Kidney (tissue), 22 donors: ENCODE measurements at places on chromosomes 12 and 14.
A peak's percentile ranks its signal among the peaks of the same experiment; 100 is the strongest.

- no peak for DNase-seq
Measured at GRCh38 chr14:22689199-22689598, 45.0 kb upstream of the OR6J1 start.

DNA sequence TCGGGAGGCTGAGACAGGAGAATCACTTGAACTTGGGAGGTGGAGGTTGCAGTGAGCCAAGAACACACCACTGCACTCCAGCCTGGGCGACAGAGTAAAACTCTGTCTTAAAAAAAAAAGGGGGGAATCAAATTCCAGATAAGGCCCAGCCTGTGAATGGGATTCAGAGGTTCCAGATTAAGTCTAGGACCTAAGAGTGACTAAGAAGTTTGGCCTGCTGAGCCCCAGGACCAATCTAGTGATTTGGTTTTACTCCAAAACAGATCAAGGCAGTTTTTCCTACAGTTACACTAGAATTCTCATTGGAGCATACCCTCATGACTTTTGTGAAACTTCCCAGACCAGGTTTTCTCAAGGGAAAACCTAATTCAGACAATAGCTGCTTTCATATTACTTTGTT is 22.8 kb downstream of the EXOC5 start:
- no peak for DNase-seq

GRCh38 chr12:22731236-22731635 is 106.3 kb downstream of the ETNK1 start:
- no peak for DNase-seq

DNA sequence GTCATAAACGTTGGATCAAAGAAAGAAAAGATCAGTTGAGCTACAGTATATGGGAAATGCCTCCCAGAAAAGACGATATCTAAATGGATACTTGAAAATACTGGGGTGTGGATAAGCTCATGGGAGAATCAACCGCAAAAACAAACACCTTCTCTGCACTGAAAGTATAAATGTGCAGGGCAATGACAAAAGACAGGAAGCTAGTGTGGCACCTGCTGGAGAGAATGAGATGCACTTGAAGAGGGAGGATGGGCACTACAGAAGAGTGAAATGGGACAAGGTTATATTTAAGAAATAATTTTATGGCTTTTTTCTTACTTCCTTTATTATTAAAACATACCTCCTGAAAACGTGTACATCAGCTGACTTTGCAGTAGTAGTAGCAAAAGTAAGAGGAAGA is 153.7 kb downstream of the PRKD1 start:
- no peak for DNase-seq

- no peak for DNase-seq
Measured at GRCh38 chr12:52022841-52023181, 16.1 kb downstream of the TAMALIN start.

DNA sequence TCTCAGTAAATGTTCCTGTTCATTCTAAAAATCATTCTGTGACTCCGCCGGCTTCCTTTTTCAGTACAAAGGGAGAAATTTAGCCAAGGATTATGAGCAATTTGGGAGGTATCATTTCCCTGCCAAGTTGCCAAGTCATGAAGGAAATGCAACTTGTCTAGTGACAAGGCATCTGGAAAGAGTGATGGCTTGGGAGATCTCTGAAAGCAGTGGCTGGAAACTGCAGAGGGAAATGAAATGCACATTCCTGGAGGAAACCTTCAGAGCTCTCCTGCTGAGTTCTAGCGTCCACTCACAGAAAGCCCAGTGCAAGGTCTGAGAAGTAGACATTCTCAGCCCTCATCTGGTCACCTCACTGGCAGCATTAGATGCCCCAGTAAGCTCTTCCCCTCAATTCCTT is 91.7 kb downstream of the GALC start:
- DNase-seq, result no peak

DNA sequence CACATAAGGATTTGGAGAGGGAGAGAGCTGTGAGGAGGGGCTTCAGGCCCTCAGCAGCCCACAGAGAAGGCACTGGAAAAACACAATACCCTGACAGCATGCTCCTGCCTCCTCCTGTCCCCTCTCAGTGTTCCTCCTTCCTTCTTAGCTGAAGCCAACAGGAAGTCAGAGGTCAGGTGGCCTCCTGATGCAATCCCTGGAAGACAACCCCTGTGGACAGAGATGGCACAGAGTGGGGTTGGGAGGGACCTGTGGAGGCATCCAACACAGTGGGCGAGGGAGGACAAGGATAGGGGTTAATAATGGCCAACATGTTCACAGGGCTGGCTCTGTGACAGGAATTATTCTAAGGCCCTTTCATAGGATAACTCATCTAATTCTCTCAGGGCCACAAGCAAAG is 15.4 kb upstream of the IFI27L2 start:
- DNase-seq, result no peak

DNA sequence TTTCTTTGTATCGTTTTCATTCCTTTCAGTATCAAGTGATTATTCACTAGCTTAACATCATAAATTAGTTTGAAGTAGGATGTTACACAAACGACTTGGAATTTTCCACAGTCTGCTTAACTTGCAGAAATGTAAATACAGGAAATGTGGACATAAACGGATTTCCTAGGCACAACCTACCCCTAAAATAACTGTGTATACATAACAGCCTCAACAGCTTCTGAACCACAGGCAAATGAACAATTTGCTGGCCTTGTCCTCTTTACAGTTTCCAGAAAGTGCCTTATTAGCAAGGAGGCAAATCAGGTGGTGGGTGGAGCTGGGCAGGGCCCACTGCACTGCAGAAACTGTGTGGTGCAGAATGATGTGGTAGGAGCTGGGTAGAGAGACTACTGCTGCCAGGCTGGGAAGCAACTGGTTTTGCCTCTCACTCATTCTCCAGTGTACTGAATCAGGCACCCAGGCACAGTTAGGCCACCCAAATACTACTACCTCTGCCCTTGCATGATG is 14.1 kb downstream of the DRAM1 start:
- peak; percentile 41 for DNase-seq

DNA sequence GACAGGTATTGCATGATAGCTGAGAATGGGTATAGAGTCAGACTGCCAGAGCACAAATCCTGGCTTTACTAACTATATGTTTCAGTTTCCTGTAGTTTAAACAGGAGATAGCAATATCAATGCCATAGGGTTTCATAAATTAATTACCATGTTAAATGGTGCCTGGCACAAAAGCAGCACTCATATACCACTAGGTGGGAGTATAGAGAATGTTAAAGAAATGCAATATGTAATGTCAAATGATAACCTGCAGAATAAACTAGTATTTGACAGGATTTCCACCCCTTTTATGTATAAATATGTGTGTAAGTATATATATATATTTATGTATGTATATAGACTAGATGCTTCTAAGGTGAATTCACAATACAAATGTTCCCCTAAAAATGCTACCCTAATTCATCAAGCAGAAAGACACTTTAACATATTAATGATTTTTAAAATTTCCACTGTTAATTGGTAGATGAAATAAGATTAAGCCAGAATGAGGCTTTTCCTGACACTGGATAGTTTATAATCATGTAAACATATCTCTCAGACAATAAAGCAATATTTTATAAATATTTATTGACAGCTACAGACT is 8.6 kb downstream of the WDR89 start:
- DNase-seq, result no peak

- DNase-seq, result no peak
Measured at GRCh38 chr12:108328420-108328819, 10.7 kb downstream of the CMKLR1 start.

- no peak for DNase-seq
Measured at GRCh38 chr12:110693731-110694130, 4.8 kb upstream of the HVCN1 start.

DNA sequence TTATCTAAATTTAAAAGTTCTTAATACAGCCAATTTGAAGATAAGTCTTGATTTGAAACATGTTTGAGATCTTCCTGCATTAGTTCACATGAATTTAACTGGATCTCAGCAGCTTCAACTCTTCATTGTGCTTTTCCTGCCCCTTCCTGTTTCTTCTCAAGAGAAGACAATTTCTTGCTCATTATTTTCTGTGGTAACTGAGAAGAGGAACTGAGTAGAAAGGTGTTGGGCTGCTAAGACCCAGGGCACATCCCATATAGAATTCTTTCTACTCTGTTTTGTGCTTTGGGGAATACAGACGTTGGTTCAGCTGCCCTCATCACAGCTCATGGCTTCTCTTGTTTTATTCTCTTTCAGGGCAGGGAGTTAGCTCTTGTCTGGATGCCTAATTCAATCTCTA is 110.2 kb downstream of the SNAPC1 start:
- no peak for DNase-seq
